ENCODE measurements at places on chromosomes 11 and 22.

- DNase-seq, result peak; percentile 97
Observed at GRCh38 chr11:57778318-57779037, 16.9 kb downstream of the CTNND1 start.

- DNase-seq, result no peak
Observed at GRCh38 chr11:133606124-133606523, 73.8 kb upstream of the OPCML start.

- no peak for DNase-seq
Observed at GRCh38 chr11:5929571-5930368, 12.3 kb upstream of the OR56A3 start.

DNA sequence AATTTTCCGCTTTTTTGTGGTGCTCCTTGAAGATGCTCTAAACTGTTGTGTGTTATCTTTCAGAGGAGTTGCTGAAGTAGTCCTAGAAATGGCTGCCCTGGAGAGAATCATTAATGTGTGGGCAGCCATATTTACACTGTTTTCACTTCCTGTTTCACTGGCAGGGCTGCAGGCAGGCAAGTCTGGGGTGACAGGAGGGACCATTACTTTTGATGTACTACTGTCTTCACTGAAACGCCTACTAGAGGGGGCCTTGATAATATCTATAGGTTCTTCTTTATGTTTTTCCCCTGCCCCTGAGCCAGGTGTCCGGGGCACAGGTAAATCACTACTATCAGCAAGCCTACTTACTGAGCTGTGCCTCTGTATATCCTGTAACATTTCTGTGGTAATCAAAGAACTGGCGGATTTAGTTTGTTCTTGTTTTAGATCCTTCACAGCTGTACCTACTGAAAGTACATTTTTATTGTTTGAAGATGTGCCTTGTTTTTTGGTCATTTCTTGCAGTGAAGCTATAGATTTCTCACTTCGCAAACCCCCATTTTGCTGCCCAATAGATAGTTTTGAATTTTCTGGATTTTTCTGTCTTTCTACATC is 39.7 kb downstream of the ACAT1 start:
- no peak for DNase-seq

DNA sequence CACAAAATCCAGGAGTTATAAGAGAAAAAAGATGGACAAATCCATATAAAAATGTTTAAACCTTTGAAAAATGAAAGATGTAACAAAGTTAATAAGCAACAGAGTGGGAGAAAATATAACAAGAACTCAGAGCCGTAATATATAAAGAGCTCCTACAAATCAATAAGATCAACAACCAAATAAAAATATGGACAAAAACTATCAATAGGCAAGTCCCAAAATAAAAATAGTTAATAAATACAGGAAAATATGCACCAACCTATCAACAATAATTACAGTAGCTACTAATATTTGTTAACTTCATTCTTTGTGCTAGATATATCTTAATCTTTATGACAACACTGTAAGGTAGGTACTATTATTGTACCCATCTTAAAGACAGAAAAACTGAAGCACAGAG is 2.8 kb downstream of the CARD10 start:
- DNase-seq, result no peak

DNA sequence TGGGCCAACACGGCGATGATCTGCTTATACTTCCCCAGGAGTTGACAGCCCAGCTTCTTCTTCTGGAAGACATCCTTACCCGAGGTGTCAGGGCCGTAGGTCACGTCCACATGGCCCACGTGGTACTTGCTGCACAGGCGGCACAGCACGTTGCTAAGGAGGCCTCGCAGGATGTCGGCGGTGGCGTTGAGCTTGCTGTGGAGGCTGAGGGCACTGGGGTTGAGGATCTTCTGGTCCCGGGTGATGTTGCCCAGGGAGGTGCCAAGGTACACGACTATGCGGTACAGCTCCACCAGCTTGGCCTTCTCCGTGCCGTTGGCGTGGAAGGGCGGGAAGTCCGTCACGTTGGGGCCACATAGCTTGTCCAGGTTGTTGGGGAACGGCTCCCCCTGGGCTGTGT is 2.9 kb downstream of the LIF start:
- DNase-seq, result no peak

DNA sequence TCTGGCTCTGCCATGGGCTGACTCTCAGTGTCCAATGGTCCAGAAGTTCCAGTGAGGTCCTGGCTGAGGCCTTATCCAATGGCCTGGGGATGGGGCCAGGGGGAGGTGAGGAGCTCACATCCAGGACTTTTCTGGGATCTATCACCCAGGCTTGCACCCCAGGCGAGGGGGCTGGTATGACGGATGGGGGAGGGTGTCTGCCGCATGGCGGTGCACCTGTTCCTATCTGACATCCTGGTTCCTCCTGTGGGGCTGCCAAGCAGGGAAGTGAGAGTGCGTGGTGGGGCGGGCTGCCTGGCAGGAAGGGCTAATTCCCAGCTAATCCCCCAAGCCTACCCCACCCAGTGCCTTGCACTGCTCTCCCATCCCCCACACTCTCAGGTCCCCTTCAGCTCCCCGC is 102.1 kb downstream of the NECTIN1 start:
- DNase-seq, result no peak

DNA sequence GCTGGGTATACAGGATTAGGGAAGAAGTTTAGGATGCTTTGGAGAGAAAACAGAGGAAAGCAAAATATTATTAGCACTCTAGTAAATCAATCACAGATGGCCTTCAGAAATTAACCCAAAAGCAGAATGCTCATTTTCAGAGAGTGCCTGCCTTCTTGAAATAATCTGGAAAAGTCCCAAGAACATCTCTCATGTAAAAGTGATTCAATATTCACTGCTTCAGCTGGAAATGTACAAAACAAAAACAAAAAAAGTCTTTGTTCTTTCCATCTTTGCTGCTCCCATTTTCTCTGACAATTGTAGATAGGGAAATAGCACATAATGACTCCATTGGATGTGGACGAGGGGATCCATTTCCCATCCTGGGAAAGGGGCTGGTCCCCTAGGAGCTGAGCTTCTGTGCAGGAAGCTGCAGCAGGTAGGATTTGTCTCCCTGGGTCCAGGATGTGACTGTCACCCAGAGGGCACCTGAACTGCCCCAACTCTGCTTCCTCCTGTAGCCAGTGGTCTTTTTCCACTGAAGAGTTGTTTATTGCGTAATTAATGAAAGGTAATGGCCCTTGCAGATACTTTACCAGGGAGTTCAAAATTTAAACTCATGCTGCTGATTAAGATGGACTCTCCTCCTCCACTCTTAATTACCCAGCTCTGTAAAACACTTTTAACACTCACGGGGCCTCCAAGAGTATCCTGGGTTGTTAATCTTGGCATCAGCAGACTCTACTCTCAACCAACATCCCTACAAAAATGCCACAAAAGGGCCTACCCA is 57.9 kb downstream of the SC5D start:
- peak; percentile 53 for DNase-seq

GRCh38 chr11:1208144-1208393 is 14.8 kb upstream of the MUC5B start:
- DNase-seq, result no peak

DNA sequence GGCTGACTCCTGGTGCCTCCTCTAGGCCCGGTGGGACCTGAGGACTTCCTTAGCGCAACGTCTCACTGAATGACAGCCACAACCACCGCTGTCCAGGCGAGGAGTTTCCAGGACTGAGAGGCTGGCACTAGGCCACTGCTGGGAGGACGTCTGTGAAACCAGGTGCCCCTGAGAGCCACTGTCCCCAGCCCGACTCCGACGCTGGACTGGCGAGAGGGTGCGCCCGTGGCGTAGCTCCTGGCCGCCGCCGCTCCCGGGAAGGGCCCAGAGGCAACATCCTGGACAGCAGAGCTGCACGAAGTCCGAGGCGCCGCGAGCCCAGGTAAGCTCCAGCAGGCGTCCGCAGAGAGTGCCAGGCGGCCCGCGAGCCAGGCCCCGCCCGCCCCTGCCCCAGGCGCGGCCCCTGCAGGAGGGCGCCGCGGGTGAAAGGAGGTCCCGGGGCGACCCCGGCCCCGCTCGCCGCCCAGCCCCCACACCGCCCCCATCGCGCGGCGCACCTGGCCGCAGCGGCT is 525 bp downstream of the DGCR2 start:
- DNase-seq, result no peak

DNA sequence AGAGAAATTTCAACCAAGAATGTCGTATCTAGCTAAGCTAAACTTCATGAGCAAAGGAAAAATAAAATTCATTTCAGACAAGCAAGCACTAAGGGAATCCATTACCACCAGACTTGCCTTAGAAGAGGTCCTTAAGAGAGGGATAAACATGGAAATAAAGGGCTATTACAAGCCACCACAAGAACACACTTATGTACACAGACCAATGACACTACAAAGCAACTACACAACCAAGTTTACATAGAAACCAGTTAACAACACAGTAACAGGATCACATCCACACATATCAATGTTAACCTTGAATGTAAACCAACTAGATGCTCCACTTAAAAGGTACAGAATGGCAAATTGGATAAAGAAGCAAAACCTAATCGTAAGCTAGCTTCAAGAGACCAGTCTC is 38.0 kb downstream of the TMEM123 start:
- no peak for DNase-seq

- no peak for DNase-seq
Observed at GRCh38 chr11:62013537-62014476, 46.4 kb upstream of the FTH1 start.

GRCh38 chr11:95790933-95791708 is 823 bp downstream of the CEP57 start:
- peak; percentile 71 for DNase-seq

DNA sequence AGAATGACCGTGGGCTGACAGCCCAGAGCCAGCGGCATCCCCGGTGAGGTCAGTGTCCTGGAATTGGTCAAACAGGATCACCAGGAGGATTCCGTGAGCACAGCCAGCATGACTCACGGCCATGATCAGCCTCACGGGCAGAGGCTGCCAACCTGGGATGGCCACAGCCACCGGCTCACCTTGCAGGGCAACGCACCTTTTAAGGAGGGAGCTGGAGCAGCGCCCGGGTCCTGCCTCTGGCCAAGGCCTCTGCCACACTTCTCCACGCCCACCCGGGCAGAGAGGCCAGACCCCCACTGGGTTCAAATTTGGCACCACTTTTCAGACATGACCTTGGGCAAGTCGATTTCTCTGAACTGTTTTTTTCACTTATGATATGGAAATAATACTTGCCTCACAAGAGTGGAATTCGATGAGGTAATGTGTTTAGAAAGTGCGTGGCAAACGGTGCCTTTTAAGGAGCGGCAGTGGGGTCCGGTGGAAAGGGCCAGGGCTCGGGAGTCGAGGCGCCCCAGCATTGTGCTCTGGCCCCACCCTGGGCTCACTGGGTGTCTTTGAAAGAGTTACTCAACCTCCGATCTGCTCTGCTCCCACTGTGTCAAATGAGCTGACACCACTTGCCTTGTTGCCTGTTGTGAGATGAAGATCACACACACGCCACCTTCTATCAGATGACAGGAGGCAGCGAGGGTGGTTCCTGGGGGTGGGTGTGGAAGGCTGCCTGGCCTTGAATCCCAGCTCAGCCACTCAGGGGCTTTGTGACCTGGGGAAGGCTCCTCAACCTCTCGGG is 16.0 kb downstream of the TXN2 start:
- no peak for DNase-seq

DNA sequence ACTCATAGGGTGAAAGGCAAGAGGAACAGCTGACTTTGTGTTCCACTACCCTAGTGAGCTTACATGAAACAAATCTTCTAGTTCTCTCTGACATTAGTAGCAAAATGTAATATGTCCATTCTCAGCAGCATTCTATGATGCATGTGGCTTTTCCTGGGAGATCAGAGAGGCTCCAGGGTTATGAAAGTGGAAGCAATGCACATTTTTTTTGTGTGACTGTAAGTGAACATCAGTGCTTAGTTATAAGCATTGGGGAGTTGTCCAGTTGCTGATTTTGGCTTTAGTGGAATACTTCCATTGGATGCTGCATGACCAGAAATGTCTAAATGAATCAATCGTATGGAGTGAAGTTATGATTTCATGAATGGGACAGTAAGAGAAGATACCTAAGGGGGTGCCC is 255.9 kb downstream of the FAT3 start:
- DNase-seq, result no peak

DNA sequence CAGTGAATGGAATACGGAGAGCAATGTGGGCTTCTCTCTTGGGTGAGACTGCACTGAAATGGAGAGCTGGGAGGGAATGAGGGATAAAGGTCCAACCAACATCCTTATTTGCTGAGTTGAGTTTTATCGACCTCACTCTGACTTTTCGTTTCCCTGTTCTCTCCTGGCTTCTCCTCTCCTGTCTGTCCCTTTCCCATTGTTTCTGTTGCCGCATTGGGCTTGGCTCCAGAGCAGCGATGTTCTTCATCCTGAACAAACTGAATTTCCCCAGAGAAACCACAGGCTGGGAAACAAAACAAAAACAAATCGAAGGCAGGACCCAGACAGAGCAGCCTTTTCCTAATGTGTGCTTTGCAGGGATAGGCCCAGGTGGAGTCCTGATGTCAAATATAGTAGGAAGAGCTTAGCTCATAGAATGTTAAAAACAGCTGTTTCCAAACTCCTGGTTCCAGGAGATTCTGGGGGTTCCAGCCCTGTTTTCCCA is 30.0 kb downstream of the MOV10L1 start:
- no peak for DNase-seq

- no peak for DNase-seq
Observed at GRCh38 chr11:34405079-34405858, 33.5 kb upstream of the CAT start.

GRCh38 chr11:59615120-59615636 is 396 bp downstream of the OSBP start:
- peak; percentile 19 for DNase-seq

DNA sequence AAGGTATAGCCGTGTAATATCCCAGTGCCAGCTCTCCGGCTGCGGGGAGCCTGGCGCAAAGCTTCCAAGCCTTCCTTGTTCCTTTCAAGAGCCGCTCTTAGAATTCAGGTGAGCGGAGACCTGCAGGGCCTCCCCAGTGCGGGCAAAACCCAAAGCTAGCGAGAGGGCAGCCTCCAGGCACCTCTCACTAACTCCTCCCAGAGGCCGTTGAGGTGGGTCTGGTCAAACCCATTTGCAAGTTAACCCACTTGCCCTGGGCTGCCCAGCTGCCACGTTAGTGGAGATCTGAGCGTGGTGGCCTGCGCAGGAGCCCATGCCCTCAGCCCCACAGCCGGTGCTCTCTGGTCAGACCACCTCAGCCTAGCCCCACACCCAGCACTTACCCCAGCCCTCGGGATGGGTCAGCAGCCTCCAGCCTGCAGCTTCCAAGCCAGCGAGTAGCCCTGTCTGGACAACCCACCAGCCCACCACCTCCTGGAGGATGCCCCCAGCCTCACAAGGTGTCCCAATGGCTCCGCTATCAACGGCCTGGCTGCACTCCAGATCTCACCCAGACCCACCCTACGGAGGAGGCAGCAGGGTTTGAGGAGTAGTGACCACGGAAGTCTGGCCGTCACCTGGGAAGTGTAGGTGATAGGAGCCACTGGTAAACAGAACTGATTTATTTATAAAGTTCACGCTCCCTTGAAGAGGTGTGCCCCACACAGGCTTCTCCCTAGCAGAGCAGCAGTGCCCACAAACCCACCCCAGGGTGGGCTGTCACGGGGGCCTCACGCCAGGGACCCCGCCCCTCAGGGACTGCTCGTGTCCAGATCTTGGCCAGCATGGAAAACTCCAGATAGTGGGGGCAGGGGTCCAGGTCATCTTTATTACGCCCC is 2.3 kb downstream of the ASCL2 start:
- DNase-seq, result no peak

GRCh38 chr11:100876815-100877520 is 189.9 kb downstream of the ARHGAP42 start:
- peak; percentile 86 for DNase-seq

- no peak for DNase-seq
Observed at GRCh38 chr22:41333806-41334205, 32.5 kb downstream of the ZC3H7B start.
